ENCODE measurements at places on chromosomes 5 and 9.

- no peak for DNase-seq
Observed at GRCh38 chr5:161799316-161799715, 48.6 kb upstream of the GABRA1 start.

DNA sequence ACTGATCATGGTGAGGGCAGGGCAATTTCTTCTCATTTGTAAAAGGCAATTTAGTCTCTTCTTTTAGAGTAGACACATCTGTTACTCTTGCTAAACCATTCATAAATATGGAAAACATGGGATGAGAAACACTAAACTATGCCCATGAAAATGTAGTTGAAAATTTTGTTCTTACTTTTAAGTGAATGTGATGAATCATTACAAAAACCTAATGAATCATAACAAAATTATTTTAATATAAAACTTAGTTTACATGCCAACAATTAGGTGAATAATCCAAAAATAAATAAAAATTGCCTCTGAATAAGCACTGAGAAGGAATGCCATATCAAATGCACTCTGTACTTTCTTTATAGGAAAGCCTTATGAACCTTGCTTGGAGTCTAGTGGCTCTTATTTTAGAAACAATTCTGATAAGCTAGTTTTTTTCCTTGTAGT, 297.7 kb upstream of the EFNA5 start:
- DNase-seq: no peak

DNA sequence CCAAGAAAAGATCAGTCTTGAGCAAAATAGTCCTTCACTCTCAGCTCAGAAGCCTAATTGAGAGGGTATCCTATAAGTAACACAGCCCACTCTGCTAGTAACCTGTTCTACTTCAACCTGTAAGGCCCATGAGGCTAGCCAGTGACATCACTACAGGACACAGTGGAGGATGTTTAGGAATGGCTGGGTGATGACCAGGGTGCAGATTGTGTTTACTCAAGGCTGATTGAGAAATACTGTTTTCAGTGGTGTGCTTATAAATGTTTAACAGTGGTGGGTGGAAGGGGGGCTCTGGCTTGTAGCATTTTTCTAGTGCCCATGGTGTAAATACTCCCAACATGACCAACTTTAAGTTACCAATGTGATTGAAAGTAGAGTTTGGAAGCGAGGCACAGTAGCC, 159.8 kb upstream of the CCDC152 start:
- no peak for DNase-seq

- DNase-seq: no peak
Observed at GRCh38 chr5:38417658-38418017, 138.8 kb downstream of the LIFR start.

DNA sequence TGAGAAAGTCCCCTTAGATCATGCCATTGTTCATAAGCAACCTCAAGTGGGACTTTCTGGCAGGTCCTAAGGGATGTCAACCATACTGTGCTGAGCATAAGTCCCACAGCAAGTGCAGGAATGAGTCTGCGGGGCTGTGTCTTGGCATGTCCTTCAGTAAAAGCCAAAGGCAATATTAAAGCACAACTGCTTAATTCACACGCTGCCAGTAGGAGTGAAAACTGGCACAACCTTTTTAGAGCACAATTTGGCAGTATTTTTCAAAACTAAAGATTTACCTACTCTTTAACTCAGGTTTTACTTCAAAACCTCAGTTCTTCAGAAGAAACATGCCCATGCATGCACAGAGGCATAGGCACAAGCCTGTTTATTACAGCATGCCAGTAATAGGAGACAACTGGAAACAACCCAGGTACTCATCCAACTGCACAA, 24.4 kb upstream of the SMAD5 start:
- DNase-seq: no peak

DNA sequence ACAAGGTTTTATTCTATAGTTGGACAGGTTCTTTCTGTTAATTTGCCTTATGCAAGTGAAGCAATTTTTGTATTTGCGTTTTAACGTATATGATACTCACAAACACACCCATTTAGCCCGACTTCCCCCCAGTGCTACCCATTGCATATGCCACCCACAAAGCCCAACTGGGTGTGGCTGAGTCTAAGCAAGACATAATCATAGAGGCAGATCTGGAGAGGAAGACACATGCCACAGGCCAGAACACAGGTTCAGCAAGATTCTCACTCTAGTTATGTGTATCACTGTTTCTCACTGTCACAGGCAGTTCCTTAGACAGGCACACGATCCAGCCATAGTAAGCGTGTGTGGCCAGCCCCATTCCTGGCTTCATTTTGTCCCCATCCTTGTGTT, 29.0 kb upstream of the PUM3 start:
- no peak for DNase-seq

DNA sequence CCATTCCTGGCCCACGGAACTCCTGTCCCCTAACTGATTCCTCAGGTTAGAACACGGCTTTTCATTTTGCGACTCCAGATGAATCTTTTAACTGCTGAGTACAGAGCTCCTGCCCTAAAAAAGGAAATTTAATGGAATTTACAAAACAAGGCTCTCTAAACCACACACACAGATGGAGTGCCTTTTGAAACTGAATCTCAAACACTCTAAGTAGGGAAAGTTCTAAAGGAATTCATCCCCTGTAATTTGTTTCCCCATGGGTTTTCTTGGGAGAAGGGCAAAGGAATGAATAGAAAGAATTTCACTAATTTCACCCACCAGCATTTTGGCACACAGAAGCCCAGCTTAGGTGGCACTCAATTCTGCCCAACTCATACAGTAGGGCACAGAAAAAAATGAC, 106.5 kb downstream of the THBS4 start:
- DNase-seq: no peak

GRCh38 chr5:6469836-6470235, 21.2 kb downstream of the UBE2QL1 start:
- no peak for DNase-seq

DNA sequence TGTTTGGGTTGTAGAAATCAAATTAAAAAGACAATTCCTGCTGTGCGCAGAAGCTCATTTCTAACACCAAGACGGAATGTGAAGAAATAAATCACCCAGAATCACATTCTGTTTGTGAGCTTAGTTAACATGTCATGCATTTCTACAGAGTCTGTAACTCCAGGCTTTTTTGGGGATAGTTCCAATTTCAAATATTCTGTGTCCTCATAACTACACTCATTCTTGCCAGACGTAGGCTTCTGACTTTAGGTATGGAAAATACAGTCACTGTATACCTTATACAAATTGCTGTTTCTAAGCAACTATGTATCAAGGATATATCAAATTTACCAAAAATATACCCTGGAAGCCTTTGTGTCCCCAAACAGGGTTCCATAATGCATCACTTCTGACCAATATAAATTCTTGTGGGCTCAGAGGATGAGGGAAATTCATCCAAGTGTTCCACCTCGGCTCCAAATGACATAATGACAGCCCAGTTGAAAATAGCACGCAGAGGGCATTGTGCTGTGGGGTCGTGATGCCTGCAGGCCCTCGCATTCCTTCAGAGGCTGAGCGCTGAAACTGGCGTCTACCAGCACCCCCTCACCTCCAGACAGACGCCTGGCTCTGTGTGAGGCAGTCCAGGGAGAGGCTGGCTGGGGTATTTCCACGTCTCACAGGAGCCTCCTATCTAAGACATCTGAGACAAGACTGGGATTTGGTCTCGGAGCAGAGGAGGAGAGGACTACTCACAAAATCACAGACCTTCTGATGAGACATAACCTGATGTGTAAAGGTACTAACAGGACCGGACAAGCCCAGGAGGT, 79.8 kb downstream of the KLF4 start:
- no peak for DNase-seq

GRCh38 chr5:143102411-143102810, 301.1 kb downstream of the NR3C1 start:
- no peak for DNase-seq

Measured in activated T-cell treated with anti-CD3 and anti-CD28 coated beads for 48 hours (primary cell).